PC-3 (cell line): ENCODE measurements at places on chromosomes 4 and X.

GRCh38 chr4:64903986-64904385 is 494.7 kb upstream of the TECRL start:
- DNase-seq, result no peak

DNA sequence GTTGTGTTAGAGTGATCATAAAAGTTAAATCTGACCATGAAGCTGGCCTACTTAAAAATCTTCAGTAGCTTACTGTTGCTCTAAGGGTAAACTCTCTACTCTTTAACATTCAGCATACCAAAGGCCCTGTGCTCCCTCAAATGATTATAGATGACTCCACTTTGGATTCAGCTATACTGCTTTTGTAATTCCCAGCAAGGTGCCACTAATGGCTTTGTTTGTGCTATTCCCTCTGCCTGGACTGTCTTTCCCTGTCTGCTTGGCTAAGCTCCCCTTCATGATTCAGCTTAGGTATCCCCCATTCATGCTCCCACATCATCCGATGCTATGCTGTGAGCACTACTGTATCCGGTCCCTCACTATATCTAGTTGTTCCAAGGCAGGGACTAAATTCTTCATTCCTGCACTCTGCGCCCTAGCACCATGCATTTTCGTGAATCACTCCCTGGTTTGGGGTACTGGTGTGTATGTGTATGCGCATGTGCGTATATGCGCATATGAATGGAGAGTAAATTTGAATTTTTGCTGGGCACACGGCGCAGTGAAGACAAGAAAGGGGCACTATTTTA is 453 bp upstream of the PBDC1 start:
- DNase-seq, result no peak

DNA sequence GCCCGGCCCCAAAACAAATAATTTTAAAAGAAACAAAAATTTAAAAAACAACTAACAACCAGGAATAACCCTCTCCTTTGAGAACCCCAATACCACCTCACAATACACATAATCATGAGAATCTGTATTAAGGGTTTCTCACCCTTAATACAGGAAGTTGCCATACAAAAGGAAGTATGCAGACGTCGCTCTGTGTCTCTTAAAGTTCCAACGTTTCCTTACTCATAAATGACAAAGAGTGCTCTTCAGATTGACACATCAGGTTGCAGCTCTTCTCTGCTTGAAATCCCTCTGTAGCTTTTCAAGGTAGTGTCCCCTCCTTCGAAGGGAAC is 73.9 kb upstream of the IRF2 start:
- DNase-seq, result no peak

GRCh38 chr4:85788604-85789003 is 313.7 kb downstream of the ARHGAP24 start:
- DNase-seq, result no peak

DNA sequence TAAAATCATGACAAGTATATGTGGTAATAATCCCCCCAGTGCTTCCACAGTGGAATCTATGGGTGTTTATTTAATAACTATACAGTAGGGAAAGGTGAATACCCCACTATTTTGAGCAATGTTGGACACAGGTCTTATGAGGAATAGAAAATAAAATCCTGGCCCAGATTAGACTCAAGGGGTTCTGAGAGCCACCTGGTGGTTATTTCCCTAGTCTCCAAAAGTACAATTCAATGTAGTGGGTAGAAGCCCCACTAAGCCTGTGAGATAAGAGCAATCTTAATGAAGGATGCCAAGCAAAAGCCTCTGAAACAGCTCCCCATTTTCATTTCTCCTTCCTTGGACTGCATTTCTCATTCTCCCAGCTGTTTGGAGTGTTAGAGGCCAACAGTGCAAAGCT is 328.2 kb upstream of the NR3C2 start:
- no peak for DNase-seq

DNA sequence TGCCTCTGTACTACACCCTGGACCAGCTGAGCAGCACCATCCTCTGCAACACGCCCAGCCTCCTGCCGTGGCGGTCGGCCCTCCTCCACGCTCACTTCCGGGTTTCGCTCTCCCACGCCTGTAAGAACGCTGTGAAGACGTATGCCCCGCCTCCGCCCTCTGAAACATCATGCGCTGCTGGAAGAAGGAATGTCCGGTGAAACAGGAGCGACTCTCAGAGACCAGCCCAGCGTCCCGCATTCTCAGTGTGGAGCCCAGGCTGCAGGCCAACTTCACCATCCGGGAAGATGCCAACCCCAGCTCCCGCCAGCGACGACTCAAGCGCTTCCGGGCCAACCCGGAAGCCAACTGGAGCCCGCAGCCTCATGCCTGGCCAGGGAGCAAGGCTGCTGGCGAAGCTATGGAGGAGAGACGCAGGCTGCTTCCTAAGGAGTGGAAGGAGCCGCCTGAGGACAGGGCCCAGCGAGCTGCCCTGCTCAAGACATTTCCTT is 186.1 kb upstream of the SLITRK2 start:
- no peak for DNase-seq

DNA sequence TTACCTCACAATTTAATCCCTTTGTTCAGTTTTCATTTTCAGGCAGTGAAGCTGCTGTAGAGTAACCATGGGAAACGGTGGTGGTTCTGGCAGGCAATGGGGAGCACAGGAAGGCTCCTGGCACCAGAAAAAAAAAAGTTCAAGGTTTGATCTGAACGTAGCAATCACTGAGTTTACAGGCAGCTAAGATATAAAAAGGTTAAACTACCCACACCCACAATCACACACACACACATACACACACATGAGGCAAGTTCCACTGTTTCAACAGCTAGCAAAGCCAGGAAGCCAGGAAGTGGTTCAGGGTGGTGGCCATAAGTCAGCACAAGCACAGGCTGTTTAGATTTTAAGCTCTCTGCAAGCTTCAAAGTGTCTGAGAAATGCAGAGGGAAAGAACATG is at the start of gene SULT1B1:
SULT1B1 (minus strand) TSS at position 166 of the 400 bp plus-strand sequence. CDS start 5,403 bp downstream, outside the sequence.
- no peak for DNase-seq

GRCh38 chrX:135489542-135489941 is 30.9 kb upstream of the INTS6L start:
- DNase-seq, result no peak

DNA sequence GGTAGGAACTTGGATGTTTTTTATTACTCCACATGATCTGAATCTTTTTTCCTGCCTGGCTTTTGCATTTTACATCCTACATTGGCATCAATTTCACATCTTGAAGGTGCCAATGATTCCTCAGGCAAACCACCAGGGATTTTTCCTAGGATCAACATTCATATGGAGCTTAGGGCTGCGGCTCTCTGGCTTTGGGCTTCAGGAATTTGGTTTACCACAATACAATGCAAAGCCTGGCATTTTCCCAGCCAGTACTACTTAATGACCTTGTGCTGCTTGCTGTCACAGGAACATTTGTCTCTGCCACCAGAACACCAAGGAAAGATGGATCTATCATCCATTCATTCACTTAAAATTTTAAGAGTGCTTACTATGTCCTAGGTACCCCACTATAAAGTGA is 180.7 kb downstream of the PDGFC start:
- DNase-seq, result peak; percentile 85

- peak; percentile 24 for DNase-seq
These were observed 731.1 kb upstream of the DIAPH2 start for GRCh38 chrX:95953564-95953963.

DNA sequence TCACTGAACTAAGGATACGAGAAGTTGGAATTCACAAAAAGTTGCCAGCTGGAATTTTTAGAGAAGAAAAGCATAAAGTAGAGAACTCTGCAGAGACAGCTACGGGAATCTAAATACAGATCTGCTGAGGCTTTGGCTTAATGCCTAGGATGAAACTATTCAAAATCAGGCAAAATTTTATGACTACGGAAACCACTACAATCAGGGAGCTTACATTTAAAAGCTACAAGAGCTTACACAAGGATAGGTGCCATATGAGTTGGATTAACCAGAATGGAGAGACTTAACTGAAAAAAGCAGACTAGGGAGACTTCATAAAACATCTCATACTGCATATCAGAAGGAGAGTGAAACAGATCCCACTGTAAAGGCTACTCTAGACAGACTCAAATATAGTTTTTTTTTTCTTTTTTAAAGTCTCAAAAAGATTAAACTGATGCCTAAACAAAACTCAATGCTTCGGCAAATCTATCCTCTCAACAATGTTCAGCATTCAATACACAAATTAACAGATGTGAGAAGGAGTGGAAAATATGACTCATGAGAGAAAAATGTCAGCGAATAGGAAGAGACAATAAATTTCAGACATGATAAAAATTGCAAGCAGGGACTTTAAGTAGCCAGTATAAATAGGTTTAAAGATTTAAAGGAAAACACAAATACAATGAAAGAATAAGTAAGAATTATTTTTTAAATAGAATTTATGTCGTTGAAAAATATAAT is 586.1 kb downstream of the FSTL5 start:
- peak; percentile 57 for DNase-seq

DNA sequence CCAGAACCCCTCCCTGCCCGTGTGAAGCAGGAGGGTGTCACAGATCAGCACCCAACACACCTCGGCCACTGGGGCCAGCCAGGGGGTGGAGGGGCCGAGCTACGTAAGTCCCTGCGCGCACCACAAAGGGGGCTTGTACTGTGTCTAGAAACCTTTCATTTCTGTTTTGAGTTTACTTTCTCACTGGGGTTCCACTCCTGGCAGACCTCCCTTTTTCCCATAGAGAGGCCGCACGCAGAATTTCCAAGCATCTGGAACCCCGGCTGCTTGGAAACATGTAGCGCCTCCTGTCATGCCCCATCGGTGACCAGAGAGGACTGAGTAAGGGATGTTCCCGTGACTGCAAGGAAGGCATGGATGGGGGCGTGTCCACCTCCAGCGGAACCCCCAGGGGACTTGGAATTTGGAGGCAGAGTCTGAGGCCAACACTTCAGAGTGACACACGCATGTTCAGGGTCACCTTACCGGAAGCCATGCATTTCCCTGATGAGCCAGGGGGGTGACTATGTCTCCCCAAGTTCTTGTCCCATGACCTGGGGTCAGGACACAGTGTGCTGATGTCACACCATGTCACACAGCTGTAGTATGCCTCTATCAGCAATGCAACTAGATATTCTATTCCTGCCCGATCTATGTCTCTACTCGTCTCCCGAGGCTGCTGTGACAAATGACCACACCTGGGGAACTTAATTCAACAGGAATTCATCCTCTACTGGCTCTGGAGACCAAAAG is 105.3 kb downstream of the DHRSX start:
- no peak for DNase-seq

DNA sequence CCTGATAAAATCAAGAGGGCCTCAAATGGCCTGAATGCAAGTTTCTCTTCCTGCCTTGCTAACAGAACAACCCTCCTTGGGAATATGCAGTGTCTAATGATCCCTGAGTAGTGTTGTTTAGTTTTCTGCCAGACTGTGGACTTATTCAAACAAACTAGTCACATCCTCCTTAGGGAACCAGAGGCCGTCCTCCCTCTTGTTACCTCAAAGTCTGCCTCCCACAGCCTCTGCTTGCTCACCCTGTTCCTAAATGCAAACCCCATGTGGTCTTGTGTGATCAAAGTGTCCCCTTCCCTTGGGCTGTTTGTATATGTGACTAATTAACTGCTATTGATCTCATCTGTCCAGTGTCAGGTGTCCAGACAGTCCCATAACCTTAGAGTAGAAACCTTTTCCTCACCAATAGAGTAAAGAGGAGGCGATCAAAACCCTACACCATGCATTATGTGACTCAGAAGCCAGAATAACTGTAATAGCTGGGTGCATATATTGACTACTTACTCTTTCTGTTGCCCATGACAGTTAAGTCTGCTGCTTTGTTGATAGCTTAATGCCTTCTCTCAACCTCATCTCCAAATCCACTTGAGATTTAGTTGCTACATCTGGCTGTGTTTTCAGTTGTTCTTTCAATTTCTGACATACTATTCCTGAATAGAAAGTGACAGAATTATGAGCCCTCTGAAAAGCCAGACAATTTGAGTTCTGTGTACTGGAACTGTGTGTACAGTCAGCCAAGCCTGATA is 473.0 kb upstream of the NWD2 start:
- DNase-seq, result no peak

- DNase-seq, result peak; percentile 67
These were observed 201.4 kb downstream of the CCSER1 start for GRCh38 chr4:90328558-90328957.

GRCh38 chrX:152903589-152903988 is 5.7 kb downstream of the ZNF185 start:
- DNase-seq, result no peak

DNA sequence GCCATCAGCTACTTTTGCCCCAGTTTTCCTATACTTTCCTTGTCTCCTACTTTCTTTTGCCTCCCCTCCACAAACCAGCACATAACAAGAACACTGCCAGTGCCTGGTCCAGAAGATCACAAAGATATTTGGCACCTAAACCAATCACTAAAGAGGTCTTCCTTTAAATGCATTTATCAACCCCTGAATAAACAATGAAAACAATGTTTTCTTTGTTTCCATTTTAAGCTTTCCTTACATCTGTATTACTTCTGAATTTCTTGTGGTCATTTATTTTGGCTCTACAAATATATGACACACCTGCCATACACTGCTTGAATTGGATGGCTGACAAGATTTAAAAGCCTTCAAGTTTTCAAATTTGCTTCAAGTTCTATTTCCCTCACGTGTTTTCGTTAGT is 43.9 kb downstream of the MBNL3 start:
- peak; percentile 79 for DNase-seq

- DNase-seq, result no peak
These were observed 6.2 kb downstream of the PLAC8 start for GRCh38 chr4:83108101-83108861.

DNA sequence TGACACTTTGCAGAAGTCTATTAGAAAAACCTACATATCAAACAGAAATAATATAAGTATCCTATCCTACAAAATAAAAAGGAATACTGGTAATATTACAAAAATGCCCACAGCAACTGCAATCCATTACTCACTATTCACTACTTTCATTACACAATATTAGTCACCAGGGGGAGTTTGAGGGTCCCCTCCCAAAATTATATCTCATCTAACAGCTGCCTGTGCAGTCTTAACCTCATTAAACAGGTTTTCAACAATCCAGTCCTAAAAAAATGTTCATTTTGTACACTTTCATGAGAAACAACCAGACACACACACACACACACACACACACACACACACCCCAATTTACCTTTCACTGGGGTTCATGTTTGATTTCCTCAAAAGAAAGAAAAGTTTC is 2.9 kb downstream of the CLOCK start:
- DNase-seq, result peak; percentile 74

DNA sequence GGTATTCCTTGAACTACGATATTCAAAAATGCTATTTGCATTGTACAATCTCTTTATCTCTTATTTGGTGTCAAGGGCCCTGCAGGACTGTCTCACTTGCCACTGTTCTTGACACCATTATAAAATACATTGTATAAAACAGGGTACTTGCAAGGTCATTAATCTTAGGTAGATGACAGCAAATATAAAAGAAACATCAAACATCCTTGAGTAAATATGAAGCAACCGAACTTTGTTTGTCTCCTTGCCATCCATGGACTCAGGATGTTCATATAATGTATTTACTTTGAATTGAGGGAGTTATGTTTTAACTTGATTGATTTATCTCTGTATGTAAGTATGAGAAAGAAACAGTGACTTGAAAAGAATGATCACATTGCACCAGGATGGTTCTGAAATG is 87.3 kb downstream of the UGT2B4 start:
- DNase-seq, result no peak

DNA sequence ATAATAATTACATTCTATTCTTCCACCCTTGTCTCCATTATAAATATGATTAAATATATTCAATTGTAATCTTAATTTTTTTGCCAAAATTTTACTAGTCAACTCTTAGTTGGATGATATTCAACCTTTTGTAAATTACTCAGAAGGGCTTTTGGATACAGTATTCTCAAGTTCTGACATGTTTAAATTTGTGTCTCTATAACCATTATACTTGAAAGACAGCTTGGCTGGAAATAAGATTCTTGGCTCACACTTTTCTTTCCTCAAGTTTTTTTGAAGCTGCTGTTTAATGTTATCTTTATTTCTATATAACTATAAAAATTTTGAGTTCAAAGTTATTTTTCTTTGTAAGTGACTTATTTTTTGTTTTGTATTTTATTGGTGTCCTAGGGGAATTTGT is 214.4 kb downstream of the ARAP2 start:
- DNase-seq, result no peak
